AG09319 (cell line): ENCODE measurements at places on chromosomes 1 and 21.

- no peak for DNase-seq
Measured at GRCh38 chr1:32399843-32400242, 5.6 kb upstream of the BSDC1 start.

DNA sequence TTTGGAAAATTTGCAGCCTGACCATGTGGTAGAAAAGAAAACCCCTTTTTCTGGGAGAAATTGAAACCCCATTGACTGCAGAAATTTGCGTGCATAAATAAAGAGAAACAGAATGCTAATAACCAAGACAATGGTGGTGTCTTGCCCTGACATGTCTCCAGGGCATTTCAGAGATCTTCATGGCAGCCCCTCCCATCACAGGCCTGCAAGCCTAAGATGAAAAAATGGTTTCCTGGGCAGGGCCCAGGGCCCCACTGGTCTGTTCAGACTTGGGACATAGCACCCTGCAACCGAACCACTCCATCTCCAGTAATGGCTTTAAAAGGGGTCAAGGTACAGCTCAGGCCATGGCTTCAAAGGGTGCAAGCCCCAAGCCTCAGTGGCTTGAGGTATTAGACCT, 71.6 kb upstream of the SGIP1 start:
- DNase-seq: no peak

DNA sequence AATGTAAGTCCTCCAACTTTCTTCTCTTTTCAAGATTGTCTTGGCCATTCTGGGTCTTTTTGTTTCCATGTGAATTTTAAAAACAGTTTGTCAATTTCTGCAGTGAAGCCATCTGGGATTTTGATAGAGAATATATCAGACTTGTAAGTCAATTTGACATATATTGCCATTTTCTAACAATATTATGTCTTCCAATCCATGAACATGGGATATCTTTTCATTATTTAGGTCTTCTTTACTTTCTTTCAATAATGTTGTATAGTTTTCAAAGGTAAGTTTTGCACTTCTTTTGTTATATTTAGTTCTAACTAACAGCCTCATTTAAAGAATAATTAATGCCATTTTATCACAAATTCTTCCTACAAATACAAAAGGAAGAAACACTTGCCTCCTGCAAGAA, 73.4 kb downstream of the STUM start:
- no peak for DNase-seq

DNA sequence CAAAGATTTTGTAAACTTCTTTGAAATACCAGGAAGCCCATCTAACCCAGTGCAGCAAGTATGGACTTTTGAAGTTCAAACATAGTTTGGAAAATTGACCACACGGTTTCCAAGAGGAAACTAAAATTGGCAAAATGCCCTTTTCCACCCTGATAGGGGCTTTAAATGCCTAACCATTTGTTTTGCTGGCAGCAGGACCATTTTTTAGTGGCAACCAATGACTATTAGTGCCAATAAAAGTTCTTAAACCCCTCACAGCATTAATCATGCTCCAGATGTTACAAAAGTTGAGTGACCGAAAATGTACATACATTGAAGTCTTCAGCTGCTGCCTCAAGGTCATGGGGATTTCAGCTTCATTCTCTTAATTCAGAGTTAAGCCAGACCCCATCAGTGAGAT, 46.4 kb upstream of the ENAH start:
- DNase-seq: no peak

GRCh38 chr1:171929121-171929520, 87.8 kb downstream of the DNM3 start:
- DNase-seq: no peak

DNA sequence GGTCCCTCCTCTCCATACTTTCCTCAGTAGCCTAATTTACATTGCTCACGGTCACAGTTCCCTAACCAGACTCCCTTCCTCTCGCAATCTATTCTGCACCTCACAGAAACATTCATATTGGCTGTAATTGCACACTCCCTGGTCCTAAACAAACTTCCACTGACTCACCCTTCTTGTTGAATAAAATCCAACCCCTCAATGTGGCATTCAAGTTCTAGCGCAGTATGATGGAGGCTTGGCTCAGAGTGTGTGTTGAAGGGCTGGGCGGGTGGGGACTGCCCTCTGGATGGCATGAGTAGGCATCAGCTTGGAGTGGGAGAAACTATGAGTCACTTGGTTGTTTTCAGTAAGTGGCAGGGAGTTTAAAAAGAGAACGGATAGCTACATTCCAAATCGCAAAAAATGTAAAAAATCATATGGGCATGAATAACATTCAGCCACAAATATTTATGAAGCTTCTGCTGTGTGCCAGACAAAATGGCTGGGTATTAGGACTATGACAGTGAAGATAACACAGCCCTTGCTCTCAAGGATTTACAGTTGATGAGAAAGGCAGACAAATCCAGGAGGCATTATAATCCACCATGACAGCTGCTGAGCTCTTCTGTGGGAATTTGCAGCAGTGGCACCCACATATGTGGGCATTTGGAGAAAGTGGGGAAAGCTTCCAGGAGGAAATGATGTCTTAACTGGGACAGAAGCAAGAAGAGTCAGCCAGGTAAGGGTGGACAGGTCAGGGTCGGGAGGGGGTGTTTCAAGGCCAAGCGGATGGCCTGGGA, 42.2 kb upstream of the LYST start:
- no peak for DNase-seq

GRCh38 chr1:209516771-209517680, 66.5 kb upstream of the CAMK1G start:
- no peak for DNase-seq

- no peak for DNase-seq
Measured at GRCh38 chr1:24071941-24072340, 40.0 kb downstream of the MYOM3 start.

DNA sequence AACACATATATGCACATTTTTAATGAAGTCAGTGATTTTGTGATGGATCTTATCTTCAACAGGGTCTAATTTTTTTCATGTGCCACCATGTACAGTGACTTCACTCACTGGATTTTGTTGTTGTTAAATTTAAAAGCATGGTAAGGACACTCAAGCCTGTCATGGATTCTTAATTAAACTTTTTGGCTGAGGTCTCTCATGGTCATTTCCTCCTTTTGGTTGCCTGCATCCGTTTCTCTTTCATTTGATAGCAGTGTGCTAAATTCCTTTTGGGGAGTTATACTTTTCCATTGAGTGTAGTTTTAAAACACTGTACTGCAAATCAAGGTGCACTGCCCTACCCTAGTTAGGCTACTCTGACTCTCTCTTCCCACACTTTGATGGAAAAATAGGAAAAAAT, 13.2 kb upstream of the CRB1 start:
- DNase-seq: no peak

GRCh38 chr1:119903443-119903835, 7.1 kb upstream of the ADAM30 start:
- no peak for DNase-seq

- no peak for DNase-seq
Measured at GRCh38 chr1:50368179-50369007, 54.9 kb downstream of the DMRTA2 start.

- no peak for DNase-seq
Measured at GRCh38 chr21:38807441-38807871, 1.7 kb downstream of the ETS2 start.

GRCh38 chr21:36628761-36629460, 70.0 kb upstream of the SIM2 start:
- DNase-seq: no peak

DNA sequence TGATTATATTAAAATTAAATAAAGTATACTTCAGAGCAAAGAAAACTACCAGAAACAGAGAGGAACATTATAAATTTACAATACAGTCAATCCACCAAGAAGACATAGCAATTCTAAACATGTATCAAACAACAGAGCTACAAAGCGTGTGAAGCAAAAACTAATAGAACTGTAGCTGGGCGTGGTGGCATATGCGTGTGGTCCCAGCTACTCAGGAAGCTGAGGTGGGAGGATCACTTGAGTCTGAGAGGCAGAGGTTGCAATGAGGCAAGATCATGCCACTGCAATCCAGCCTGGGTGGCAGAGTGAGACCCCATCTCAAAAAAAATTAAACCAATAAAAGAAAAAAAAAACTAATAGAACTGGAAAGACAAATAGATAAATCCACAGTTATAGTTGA, 12.3 kb downstream of the CCDC185 start:
- DNase-seq: no peak

GRCh38 chr1:51234721-51235425, 1.2 kb upstream of the RNF11 start:
- no peak for DNase-seq

- DNase-seq: no peak
Measured at GRCh38 chr1:228259368-228259894, 51.6 kb downstream of the OBSCN start.

DNA sequence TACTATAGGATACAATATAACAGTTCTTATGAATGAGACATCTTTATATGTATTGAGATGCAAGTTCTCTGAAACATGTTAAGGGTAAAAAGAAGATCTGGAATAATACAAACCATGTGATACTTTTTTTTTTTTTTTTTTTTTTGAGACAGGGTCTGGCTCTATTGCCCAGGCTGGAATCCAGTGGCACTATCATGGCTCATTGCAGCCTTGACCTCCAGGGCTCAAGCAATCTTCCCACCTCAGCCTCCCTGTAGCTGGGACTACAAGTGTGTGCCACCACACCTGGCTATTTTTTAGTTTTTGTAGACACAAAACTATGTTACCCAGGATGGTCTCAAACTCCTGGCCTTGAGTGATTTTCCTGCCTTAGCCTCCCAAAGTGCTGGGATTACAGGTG, 22.1 kb upstream of the MCL1 start:
- no peak for DNase-seq

DNA sequence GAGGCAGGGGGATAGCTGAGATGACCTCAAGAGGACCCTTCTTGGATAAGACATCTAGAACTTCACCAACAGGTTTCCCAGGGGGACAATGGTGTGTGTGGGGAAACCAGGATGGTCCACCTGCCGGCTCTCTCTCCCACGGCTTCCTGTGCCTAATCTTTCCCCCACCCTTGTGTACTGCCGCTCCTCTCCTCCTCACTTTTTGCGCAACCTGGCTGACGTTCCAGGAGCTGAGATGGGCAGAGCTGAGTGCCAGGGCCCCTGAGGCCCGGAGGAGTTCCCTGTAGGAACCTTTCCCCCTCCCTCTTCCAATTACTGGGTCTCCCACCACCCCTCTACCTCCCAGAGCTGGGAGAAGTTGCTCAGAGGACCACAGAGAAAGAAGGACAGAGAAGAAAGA, 6.9 kb downstream of the SLC26A9 start:
- DNase-seq: no peak

DNA sequence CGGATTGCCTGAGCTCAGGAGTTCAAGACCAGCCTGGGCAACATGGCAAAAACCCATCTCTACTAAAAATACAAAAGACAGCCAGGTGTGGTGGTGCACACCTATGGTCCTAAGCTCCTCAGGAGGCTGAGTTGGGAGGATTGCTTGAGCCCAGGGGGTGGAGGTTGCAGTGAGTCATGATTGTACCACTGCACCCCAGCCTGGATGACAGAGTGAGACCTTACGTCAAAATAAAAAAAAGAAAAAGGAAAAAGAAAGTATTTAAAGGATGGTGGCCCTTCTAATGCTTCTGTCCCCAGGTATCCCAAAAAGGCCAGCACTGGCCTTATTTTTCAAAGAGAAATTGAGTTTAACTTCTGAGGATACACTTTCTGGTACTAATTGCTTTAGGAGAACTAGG, 1.7 kb downstream of the IKBKE start:
- no peak for DNase-seq

- peak; percentile 76 for DNase-seq
Measured at GRCh38 chr1:19606817-19607642, 37.1 kb upstream of the NBL1 start.

DNA sequence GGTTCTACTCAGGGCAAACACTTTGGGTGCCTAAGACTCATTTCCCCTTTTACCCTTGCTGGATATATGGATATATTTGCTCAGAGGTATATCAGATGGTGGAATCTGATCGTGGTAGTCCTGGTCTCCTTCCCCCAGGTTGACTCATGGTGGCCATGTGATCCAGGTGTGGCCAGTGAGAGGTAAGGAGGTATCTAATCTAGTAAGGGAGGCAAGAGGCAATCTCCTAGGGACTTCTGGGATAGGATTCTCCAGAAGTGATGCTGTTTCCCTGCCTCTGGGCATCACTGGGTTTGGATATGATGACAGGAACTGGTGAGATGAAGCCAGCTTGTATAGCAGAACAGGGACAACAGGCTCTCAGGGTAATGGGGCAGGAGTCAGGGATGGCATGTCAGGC, 8.5 kb upstream of the DENND2D start:
- no peak for DNase-seq

DNA sequence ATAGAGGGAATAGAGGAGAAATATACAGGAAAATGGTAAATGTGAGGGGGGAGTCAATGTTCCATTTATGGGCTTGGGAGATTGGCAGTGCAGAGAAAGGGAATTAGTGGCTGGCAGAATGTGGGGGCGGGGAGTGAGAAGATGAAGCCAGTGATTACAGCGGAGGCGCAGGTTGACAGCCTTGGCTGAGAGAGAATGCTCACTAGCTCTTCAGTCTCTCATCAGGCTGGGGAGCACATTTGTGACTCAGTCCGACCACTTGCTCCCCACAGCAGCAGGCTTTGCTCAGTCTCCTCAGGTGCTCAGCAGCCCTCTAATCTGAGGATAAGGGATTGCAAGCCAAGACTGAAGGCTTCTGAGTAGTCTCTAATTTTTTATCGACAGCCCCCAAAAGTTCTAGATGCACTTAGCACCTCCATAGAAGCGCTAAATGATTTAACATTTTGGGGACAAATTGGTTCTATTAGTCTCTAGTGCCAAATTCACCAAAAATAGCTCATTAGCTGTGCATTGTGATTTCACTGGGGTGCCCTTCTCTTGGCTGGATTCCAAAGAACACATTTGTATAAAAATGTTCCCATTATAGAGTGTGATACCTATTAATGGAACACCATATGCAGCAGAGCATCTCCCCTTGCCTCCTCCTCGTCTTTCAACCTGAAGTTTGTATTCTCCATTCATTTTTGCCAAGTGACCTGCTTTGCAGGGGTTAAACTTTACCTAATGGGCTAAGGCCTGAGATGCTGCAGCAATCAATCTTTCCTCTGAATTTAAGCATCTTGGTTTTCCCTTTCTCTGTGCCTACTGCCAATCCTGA, 191.8 kb downstream of the ZNF326 start:
- DNase-seq: no peak

GRCh38 chr21:41560661-41561158, 52.8 kb upstream of the TMPRSS2 start:
- DNase-seq: no peak

DNA sequence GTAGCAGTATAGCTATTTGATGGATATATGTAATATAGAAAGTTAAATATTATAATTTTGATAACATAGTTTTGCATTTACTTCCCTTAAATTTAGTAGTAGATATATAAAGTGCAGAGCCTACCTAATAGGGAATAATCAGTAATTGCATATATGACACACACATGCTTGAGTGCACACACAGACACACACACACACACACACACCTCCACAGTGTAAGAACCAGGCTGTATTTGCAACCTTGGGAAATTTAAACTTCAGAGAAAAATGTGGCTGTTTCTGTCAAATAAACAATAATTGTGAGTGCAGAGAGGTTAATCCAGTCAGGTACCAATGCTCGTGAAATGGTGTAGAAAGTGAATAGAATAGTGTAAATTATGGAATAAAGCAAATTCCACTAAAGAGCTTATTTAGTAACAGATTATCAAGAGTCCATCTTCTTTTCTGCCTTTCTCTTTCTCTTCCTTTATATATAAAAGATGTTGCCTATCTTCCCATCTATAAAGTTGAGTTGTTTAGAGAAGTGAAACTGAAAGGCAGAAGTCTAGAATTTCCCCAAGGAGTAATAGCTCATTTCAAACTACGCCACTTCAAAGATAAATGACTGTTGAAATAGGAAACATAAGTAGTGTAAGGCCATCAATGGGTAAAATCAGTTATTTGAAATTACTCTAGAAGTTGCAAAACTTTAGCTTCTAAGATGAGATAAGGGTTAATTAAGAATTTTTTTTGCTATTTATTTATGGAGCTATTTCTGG, 273.7 kb downstream of the SRGAP2C start:
- DNase-seq: no peak
